ENCODE measurements at places on chromosomes 5 and 9.

- DNase-seq: no peak
These were observed 155.9 kb downstream of the ERCC6L2 start for GRCh38 chr9:96031366-96031824.

DNA sequence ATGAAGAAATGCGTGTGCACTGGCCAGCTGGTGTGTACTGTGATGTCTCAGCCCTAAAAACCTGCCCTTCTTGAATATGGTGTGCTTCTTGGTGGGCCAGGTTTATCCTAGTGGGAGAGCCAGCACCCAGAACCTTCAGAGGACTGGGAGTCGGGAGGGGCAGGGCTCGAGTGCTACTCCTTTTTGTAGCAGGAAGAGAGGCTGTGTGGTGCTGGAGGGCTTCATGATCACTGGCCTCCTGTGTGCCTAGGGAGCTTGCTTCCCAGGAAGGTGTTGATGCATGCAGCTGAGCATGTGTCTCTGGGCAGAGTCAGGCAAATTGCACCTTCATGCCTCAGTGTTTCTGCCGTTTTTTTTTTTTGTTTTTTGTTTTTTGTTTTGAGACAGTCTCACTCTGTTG lies 20.0 kb downstream of the PHF2 start:
- no peak for DNase-seq

GRCh38 chr5:90504743-90505142 lies 24.6 kb downstream of the LYSMD3 start:
- DNase-seq: no peak

- DNase-seq: no peak
These were observed 12.0 kb upstream of the NKX2-5 start for GRCh38 chr5:173247041-173247440.

DNA sequence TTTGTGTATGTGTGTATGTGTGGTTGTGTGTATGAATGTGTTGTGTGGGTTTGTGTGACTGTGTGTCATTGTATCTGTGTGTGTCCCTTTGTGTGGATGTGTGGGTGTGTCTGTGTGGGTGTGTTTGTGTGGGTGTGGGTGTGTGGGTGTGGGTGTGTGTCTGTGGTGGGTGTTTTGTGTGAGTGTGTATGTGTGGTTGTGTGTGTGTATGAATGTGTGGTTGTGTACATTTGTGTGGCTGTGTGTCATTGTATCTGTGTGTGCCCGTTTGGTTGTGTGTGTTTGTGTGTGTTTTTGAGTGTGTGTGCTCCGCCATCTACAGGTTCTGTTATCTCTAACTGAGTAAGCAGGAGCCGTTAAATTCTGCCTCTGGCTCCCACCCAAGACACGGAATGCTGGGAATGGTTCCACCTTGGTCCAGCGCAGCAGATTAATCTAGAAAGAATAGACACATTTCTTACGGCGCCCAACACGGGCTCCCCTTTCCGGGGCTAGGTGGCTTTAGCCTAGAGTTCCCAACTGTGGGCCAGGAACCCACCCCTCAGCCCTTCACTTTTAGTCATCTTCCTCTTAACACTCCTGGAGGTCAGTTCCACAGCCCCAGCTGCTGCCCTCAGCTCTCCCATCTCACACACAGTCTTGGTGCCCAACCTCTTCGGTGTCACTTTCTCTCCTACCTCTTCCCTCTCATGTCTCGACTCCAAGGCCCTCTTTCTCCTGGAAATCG lies 197.1 kb downstream of the TTLL11 start:
- no peak for DNase-seq

- DNase-seq: no peak
These were observed 39.2 kb downstream of the SHC3 start for GRCh38 chr9:89139455-89139854.

GRCh38 chr5:57338068-57338867 lies 144.3 kb downstream of the ACTBL2 start:
- no peak for DNase-seq

GRCh38 chr9:89919171-89919681 lies 314.4 kb downstream of the GADD45G start:
- no peak for DNase-seq

GRCh38 chr5:88782571-88782970 lies 100.4 kb downstream of the MEF2C start:
- DNase-seq: no peak

DNA sequence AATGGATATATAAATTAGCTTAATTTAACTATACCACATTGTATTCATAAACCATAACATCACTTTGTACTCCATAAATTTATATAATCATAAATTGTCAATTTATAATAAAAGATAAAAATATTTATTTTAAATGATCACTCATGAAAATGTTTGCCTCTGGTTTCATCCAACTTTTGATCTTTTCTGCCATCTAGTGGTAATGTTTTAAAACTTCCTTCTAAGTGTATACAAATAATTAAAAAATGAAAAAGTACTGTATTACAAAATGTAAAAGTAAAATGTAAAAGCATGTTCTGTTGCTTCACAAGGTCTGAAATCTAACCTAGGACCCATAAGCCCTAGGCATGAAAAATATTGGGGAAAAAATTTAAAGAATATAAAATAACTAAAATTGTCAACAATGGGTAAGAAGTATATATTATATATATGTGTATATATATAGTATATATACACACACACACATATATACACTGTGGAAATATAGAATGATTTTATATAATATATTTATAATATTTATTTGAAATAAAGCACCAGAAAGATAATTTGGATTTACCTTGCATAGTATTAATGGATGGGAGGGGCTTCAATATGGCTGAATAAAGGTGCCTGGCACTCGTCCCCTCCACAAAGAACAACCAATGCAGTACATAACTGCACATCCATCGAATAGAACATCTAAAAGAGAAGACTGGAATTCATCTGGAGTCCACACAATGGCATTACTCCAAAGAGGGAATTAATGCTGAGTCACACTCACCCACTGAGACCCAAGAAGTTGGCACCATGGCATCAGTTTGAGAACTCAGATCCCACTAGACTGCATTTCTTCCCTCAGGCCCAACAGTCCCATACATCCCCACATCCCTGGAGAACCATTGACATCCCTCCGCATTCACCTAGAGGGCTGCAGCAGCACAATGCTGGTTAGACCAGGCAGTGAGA lies 32.5 kb downstream of the ANXA1 start:
- DNase-seq: no peak

- DNase-seq: no peak
These were observed 8.1 kb downstream of the TNFAIP8 start for GRCh38 chr5:119363936-119364335.

- DNase-seq: no peak
These were observed 28.6 kb upstream of the TNC start for GRCh38 chr9:115146581-115147021.

- no peak for DNase-seq
These were observed 59.2 kb downstream of the CRB2 start for GRCh38 chr9:123414936-123415930.

DNA sequence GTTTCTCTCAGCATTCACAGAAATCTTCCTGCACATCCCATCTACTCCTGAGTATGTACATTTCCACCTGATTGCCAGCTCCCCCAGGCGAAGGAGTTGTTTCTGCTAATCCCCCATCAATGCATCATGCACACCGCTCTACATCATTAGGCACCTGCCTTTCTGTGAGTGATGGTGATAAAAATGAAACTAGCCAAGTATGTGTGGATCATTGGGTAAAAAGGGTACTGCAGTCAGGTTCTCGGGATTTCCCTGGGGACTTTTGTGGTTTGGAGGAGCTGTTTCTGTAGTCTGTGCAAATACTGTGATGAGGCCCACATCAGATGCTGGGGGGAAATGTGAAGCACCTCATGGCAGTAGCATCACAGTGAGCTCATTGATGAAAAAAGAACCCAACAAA lies 30.4 kb downstream of the CAMK4 start:
- DNase-seq: no peak

DNA sequence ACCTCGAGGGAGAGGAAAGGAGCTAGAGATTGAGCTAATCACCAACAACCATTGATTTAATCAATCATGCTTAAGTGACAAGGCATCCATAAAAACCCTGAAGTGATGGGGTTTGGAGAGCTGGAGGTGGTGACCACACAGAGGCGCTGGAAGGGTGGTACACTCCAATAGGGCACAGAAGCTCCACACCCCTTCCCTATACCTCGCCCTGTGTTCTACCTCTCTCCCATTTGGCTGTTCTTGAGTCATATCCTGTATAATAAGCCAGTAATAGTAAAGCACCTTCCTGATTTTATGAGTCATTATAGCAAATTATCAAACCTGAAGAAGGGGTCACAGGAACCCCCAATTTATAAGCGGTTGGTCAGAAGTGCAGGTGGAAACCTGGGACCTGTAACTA lies 18.3 kb downstream of the ACTL7B start:
- DNase-seq: no peak

DNA sequence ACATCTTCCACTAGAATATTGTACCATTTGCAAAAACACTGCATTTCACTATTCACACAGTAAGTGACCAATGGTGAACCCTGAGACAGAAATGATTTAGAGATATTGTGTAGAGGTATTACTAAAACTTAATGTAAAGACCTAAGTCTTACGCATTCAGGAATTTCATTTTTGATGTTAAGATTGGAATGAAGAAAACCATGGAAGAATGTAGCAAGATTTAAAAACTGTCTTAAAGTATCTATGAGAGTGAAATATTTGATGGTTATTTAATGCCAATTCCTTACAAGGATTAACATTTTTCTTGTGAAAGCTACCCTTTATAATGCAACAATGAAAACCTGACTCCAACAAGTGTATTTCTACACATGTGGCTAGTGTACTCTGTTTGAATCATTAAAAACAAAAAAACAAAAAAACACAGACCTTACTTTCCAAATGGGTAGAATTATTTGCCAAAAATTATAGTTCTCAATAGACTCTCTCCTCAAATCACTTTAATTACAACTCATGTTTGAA lies 172.0 kb downstream of the NNT start:
- no peak for DNase-seq

GRCh38 chr5:41547991-41548390 lies 37.6 kb upstream of the PLCXD3 start:
- no peak for DNase-seq

- DNase-seq: no peak
These were observed 50.3 kb upstream of the C5orf58 start for GRCh38 chr5:170182491-170182890.

DNA sequence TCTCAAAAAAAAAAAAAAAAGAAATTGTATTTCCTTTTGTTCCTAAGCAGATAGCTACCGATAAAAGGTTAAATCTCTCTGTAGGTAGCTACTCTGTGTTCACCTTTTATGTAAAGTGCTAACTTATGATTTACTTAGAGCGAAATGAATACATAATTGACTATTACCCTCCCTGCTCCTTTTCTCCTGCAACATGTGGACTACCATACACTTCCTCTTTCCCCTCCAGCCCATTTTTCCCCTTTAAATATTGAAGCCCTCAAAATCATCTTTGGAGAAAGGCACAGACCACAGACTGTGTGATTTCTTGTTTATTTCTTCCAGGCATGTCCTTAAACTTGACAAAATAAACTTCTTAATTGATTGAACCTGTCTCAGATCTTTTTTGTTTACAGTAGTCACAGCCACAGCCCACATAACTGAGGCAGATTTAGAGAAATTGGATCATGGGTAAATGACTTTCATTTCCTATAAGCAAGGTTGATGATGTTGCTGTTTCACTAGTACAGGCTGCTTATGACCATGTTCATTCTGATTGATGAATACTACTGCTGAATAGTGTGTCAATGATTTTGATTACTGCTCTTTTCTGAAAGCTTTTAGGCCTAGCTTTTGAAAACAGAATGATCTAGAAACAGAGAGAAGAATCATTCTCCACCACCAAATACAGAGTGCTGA lies 59.2 kb downstream of the PHAX start:
- no peak for DNase-seq

- no peak for DNase-seq
These were observed 203.1 kb upstream of the ACTBL2 start for GRCh38 chr5:57685516-57686255.

DNA sequence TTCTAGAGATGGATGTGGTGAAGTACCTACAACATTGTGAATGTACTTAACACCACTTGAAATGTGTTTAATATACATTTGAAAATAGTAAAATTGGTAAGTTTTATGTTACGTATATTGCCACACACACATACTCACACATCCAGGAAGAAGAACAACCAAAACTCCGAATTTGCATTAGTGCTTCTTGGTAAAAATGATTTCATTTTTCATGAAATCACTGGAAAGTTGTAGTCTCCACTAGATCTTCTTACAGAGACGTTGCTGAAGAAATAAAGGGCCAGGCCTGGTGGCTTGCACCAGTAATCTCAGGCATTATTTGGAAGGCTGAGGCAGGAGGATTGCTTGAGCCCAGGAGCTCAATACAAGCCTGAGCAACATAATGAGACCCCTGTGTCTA lies 118.6 kb upstream of the ZNF608 start:
- no peak for DNase-seq

- no peak for DNase-seq
These were observed 40.7 kb downstream of the UGCG start for GRCh38 chr9:111937301-111937700.

DNA sequence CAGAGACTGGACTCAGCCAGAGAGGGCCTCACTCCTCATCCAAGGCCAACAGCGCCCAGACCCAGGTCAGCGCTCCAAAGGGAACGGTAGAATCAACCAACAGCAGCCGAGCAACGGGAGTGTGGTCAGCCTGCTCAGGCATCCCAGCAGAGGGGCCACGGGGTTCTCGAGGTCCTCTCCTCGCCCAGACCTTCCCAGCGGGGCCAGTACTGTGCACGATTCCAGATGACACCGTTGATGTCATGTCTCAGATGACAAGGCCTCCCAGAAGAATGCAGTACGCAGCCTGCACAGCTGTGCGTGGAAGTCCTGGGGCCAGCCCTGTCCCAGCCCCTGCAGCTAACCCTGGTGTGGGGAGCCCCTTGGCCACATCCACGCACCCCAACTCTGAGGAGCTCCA lies 141.0 kb upstream of the PPP1R26 start:
- DNase-seq: no peak

GRCh38 chr5:165029099-165029870 lies 1523.9 kb downstream of the MAT2B start:
- peak; percentile 83 for DNase-seq

DNA sequence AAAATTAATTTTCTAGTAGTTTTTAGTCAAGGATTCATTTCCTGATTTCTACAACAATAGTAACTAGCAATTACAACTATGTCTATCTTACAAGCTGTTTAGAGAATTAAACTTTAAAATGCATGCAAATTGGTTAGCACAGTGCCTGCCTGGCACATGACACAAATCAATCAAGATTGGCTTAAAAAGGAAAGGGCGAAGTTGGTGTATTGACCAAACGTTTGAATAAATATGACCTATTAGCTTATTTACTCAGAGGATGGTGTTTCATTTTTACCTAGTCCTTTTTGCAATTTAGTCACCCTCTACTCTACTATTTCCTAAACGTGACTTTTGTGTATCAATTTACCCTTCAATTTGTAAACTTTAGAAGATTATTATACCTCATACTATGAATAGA lies 83.5 kb downstream of the GDA start:
- no peak for DNase-seq
